ENCODE measurements at places on chromosomes 7 and 10.

DNA sequence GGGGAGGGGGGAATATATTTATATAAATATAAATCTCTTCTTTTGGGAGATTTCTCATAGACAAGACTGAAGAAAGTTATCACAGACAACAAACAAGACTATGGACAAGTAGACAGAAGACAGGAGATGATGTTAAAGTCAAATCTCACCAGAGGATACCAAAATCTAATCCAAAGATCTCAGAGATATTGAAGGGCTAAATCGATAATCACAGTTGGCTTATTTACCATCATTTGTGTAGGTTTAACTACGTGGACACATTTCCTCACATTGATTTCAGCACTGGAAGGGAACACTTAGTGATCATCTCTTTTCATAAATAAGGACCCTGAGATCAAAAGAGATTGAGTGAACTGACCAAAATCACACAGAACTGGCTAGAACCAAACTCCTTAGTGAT is 2.7 kb upstream of the INPP5F start:
- ATAC-seq, result no peak

DNA sequence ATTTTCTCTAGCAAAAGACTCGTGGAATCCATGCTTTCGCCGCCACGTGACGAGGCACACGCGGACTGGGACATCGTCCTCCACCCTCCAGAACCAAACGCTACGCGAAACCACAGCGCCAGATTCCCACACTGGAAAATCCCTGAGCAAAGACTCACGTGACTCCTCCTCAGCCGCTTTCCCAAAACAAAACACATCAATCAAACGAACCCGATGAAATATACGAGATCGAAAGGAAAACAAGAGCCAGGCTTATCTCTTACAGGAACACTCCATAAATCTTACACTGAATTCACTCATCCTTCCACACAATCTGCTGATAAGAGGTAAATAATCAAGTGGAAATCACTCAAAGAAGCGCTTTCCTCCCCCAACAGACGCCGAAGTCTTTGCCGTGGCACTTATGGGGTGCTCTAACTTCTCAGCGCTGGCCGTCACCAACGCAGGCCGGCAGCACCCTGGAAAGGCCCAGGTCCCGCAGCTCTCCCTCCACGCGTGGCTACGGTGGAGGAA is 23.8 kb downstream of the DIP2C start:
- ATAC-seq, result no peak

- ATAC-seq, result no peak
Measured at GRCh38 chr7:73519867-73520672, 2.0 kb downstream of the BAZ1B start.

DNA sequence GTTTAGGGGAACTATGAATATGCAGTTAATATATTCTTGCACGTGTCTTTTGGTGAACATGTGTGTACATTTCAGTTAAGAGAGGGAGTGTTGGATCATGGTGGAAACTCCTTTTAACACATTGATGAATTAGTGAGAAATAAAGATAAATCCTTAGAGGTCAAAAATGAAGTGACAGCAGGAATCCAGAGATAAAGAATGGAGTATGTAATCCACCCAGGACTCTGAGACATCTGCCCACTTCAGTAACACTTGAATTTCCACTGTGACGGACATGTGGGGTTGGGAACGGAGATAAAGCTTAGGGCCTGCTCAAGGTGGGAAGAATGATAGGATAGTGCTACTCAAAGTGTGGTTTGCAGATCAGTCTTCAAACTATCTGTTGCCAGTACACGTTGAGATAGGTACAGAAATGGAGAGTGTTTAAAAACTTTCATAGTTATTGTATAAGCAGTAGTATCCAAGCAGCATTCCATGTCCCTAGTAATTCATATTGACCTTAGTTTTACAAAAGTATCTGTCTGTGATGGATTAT is 6.6 kb upstream of the RELN start:
- no peak for ATAC-seq

DNA sequence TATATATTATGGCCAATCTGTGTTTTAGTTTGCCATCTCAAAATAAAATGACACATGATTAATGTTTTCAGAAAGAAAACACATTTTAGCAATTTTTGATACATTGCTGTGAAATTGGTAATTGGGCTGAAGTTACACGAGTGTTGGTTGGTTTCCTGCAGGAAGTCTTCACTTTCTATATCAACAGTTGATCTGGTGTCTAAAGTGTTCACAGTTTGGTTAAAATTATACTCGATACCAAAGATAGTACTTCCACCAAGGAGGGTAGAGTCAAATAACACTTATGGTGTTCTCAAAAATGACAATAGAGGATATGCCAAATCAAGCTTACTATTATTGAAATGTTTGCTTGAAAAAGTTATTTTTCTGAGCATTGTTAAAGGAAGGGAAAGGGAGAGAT is 120.3 kb upstream of the GLCCI1 start:
- ATAC-seq, result no peak

- no peak for ATAC-seq
Measured at GRCh38 chr10:58556516-58557165, 44.0 kb downstream of the BICC1 start.

DNA sequence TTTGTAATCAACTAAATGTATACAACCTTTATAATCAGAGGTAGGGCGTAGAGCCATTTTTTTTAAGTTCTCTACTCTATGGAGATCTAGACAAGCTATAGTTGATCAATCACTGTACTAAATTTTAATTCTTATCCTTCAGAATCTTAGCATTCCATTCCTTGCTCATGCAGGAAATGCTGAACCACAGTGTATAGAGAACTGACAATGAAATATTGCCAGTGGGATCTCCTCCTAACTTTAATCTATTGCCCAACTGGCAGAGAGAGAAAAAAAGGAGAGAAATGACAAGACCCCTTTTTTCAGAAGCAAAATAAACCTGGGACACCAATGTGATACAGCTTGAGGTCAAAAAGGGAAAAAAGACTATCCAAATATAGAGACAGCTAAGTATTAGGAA is 26.4 kb upstream of the PPP3CB start:
- no peak for ATAC-seq

DNA sequence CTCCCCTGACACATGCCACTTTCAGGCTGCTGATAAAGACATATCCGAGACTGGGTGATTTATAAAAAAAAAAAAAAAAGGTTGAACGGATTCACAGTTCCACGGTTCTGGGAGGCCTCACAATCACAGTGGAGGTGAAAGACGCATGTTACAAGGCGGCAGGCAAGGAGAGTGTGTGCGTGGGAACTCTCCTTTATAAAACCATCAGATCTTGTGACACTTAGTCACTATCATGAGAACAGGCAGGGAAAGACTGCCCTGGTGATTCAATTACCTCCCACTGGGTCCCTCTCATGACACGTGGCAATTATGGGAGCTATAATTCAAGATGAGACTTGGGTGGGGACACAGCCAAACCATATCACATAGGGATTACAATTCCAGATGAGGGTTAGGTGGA is 181.5 kb downstream of the TCERG1L start:
- ATAC-seq, result no peak

- no peak for ATAC-seq
Measured at GRCh38 chr10:84632866-84633265, 304.5 kb downstream of the CCSER2 start.

DNA sequence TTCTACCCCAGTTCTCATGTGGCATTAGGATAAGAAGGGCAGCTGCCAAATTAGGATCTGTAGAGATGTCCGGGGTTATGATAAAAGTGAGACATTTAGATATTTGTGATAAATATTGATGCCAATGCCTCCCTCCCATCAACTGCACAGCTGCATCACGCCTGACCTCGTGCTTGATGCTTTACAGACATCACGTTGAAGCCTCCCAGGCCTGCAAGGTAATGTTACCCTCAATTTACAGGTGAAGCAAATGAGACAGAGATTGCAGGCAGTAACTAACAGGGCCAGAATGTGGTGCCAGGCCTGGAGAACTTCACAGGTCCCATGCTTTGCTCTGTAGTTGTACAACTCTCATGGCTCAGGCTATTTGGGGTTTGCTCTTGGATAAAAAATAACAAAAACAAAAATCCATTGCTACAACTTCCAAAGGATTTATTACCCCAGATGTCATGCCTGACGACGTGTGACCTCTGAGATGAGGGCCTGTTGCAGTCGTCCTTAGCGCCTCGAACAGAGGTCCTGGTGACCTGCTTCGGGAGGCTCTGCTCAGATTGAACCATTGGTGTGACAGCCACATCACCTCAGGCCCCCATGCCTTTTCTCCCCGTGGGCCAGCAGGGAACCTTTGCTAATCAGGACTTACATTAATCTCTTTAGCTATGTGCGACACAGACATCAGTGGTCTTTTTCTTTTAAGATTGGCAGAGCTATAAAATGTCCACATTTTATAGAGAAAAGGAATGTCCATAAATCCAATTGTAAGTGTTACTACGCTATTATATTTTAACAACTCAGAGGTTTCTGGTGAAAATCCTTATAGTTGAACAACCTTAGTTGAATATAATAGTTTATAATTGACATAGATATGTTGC is 169.3 kb downstream of the ADAM12 start:
- ATAC-seq, result no peak

DNA sequence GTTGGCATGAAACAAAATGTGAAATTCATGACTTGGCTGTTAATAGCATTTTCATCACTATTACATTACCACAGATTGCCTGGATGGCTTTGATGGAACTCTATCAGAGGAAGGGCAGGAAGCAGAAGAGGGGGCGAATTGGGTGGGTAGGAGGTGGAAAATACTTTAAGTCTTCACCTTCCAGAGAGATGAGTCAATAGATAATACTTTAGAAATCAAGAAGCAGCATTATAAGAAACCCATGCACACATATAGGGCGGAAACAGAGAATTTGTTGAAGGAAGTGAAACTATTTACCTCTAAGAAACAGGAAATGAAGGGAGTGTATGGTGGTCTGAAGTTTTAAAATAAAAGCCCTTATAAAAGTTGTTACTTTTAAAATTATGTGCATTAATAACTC is 152.1 kb upstream of the TARP start:
- peak; percentile 46 for ATAC-seq

Data from activated T-helper 17 cell treated with anti-CD3 and anti-CD28 coated beads, Interleukin-2, amount 50 U/mL, for 72 hours (primary cell).